ENCODE measurements at places on chromosomes 11 and 22.

DNA sequence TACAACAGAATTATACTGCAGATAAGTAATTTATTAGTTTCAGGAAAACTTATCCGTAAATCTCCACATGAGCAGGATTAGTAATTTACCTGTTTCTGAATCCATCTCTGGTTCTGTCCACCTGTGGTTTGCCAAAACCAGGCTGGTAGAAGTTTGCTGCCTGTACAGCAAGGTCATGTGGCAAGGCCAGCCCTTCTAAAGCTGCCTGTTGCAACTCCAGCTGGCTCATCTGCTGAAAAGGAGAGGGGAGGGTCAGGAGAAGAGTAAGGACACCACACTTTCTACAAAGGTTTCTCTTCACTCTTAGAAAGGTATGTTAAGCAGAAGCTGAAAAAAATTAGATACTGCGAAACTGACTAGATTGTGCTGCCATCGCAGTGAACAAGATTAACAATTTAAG, 42.3 kb downstream of the EIF4ENIF1 start:
- no peak for DNase-seq

- DNase-seq: no peak
These were observed 453.0 kb upstream of the LUZP2 start for GRCh38 chr11:24043842-24044241.

GRCh38 chr11:13966013-13966412, 3.5 kb downstream of the SPON1 start:
- DNase-seq: no peak

GRCh38 chr22:46996595-46997310, 234.3 kb downstream of the TBC1D22A start:
- no peak for DNase-seq

- DNase-seq: no peak
These were observed 391.1 kb downstream of the TENM4 start for GRCh38 chr11:79049741-79050179.
